ENCODE measurements at places on chromosomes 3 and 15.
A peak's percentile ranks its signal among the peaks of the same experiment; 100 is the strongest.

DNA sequence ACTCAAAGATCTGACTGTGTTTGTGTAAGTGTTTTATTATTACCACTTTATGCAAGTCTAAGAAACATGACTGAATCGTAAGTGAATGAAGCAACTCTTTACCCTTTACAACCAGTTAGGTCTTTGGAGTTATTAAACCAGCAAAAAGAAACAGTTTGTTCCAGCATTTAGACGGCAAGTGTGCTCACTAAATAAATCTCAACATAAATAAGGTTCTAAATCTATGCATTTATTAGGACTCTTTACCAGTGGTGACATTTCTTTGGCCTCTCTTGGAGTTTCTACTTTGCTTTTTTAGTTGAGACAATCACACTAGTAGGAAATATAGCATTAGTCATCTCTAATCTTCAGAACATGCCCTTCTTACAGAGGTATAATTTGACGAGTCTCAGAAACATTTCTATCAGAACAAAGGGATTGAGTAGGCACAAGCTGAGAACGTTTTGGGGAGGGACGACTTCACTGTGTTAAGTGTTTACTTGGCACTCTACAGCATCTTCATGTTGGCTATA, 739.9 kb upstream of the NR2F2 start:
- no peak for DNase-seq

DNA sequence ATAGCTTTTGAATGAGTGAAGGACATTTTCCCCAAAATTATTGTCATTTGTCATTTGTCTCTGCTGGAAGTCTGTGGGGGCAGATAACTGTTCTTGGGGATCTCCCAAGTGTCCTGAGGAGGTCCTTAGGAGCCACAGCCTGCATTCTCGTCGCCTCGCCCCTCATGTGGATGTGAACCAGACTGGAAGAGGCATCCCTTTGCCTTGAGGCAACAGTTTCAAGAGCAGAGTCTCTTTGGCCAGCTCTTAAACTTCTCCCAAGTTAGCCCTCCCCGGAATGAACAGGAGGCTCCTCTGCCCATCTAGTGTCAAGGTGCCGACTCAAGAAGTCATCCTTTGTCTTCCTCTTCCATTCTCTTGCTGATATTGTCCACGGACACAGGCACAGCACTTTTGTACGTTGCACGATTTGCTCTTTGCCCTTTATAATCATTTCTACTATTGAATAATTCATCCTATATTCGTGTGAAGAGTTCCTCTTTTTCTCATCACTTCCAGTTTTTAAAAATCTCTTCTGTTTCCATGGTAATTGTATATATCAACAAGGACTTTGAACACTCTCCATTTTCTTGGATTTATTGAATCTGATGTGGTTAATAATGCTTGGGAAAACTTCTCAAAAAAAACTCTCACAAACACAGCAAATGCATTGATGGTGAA, 40.8 kb upstream of the CD47 start:
- DNase-seq: no peak

- DNase-seq: peak; percentile 62
These were observed at the start of gene TMEM44 for GRCh38 chr3:194633349-194634004. Gene TMEM44, minus strand, starts transcription at chr3:194633419. Its CDS starts 204 bp downstream, at chr3:194633215.

DNA sequence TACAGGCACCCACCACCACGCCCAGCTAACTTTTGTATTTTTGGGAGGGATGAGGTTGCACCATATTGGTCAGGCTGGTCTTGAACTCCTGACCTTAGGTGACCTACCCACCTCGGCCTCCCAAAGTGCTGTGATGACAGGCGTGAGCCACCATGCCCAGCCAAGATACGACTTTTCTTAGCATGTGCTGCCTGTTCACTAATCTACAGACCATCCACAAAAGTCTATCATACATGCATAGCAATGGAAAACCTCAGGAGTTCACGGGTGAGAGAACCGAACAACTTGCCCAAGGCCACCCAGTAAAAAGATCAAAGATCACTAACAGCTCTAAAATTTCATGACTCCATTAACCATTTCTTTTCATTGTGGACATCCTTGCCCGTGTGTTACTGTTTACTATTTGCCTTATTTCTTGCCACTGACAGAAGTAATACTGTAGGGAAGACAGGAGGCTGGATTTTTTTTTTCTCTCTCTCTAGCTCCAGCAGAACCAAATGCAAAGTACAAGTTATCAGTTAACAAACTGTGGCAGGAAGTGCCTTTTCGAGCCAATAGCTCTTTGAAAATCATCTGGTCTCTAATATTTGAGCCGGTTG, 92.3 kb downstream of the FOXP1 start:
- DNase-seq: no peak

- DNase-seq: no peak
These were observed 212.6 kb downstream of the ZBBX start for GRCh38 chr3:167167491-167167890.

DNA sequence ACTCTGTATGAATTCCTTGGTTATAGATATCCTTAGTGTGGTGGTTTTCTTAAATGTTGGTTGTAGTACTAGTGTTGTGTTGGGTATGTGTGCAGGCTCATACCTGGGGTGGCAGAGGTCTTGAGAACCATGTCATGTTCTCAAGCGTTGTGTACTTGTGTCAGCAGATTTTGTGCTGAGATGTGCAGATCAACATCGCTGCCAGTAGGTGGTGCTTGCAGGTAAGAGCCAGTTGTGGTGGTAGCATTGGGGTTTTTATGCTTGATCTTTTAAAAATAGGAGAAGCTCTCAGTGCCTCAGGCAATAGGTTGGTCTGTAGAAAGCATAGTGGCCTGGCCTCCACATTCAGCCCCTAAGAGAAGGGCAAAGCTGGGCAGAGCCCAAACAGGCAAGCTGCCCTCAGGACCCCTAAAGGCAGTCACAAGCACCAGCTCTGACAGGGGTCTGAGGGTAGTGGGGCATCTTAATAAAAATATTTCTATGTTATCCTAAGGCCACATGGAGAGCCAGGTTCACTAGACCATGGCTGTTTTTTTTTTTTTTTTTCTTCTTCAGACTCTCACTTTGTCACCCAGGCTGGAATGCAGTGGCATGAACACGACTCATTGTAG, 164.0 kb downstream of the IL20RB start:
- peak; percentile 15 for DNase-seq

DNA sequence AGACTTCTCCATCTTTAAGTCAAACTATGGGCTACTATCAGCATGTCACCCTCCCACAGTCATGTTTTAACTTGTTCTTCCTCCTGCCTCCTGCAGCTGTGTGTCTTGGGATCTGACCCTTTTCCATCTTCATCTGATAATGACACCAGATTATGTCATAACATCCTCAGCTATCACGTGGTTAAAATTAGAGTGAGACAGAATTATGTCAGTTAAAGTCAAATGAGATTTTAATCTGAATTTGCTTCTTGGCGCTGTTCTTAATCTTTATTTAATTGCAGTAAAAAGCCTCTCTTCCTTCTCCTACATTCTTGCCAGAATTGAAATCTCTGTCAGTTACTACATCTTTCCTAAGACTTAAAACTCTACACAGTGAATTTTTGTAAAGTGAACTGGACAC, 107.2 kb downstream of the ARPP21 start:
- DNase-seq: no peak

- no peak for DNase-seq
These were observed 217.3 kb downstream of the SHQ1 start for GRCh38 chr3:72630969-72631344.

GRCh38 chr3:19885468-19885867, 48.5 kb downstream of the EFHB start:
- no peak for DNase-seq

DNA sequence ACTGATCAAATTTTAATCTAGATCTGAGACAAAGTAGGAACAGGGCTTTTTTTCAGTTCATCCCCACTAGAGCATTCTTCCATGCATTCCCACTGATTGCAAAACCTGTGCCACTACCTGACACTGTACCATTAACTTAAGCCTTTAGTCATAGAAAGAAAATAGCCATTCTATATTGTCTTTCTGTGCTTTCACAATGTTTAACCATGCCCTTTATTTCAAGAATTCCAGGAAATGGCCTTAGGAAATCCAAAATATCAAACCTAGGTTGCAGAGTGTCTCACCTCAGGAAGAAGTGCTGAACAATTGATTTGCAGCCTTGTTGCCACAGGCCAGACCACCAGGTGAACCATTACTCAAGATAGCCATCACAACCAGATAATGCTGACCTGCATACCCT, 56.2 kb upstream of the TGFBR2 start:
- DNase-seq: no peak

DNA sequence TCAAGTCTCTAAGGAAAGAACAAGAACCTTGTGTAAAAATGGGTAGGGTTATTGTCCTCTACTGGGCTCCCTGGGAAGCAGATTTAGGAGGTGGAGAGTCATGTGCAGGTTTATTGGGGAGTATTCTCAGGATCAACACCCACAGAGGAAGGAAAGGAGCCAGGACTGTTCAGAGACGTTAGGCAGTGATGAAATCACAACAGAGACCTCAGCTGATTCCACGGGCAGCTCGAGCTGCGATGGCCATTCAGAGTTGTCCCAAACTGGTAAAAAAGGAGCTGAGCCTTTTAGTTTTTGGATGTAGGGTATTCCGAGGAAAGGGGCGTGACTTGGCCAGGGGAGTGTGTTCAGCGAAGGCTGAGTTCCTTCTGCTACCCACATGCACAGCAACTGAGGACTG, 85.0 kb downstream of the RORA start:
- no peak for DNase-seq

All from activated naive CD4-positive, alpha-beta T cell treated with anti-CD3 and anti-CD28 coated beads, Interleukin-2, amount 50 U/mL, for 16 hours (primary cell).